ENCODE measurements at places on chromosomes 11 and 22.

DNA sequence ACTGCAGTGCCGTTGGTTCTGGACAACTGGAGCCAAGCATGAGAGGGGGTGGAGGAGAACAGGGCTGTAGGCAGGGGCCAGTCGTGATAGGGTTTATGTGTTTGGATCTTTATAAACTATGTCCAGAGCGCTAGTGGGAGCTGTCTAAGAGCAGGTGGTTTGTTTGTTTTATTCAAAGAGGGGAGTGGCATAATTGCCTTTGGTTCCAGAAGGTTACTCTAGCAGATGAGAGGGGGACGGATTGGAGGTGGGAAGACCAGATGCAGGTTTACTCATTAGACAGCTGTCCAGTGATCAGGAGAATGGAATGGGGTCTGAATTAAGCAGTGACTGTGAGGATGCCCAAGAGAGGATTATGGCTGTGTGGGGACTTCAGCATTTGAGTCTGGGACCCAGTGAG is 109.3 kb upstream of the TBCEL start:
- no peak for DNase-seq

GRCh38 chr11:43917851-43918250 is 24.6 kb upstream of the C11orf96 start:
- DNase-seq = no peak

DNA sequence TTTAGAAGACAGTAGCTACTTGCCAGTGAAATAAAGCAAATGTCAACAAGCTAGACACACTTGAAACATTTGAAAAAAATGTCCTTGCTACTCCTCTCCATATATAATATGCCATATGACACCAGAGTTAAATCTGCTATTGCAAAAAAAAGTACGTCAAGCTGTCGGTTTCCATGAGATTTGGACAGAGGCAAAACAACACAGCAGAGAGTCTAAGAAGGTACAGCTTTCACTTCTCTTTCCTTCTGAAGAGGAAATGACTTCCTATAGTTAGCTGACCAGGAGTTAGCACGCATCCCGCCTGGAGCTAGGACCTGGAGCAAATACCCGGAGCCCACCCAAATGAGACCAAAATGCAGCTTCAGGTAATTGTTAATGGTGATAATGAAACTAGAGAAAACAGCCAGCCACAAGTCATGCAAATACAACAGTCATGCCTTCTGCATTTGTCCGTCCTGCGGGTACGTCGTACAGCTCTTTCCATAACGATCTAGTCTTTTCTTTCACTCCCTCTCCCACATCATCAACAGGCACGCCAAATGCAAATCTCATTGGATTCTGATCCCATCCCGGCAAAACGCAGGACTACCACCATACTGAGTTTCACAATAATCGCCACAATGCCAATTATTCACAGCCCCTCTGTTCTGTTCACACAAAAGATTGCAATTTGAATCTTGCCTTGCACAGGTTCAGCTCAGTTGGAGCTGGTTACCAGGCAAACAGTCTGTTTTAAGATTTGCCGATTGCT is 395.0 kb upstream of the CCDC90B start:
- DNase-seq = peak; percentile 29

DNA sequence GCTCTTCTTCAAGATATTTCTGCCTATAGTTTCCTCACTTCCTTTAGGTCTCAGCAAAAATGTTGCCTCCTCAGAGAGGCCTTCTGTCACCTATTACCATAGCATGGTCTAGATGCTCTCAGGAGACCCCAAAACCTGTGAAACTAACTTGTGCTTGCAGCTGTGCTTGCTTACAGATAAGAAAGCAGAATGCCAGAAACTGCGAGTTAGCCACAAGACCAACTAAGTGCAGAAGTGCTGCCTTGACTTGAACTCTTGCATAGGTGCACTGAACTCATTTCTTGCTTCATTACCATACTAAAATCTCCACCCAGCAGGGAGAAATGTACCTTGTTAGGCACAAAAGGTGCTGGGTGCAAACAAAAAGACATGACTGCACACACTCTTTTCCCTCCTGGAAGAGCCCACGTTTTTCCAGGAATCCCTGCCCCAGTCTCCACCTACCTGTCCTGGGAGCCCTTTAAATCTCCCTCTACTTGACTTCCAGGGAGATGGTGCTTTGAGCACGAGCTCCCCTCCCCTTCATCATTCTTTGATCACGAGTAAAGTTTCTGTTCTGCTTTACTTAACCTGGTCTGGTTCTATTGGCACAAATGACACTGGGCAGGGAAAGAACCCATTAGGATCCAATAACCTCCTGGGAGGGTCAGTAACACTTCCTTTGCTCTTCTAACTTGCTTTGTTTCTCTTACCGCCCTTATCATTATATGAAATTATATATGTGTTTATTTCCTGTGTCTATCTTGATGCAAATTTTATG is 137.7 kb upstream of the DDI1 start:
- DNase-seq = no peak

DNA sequence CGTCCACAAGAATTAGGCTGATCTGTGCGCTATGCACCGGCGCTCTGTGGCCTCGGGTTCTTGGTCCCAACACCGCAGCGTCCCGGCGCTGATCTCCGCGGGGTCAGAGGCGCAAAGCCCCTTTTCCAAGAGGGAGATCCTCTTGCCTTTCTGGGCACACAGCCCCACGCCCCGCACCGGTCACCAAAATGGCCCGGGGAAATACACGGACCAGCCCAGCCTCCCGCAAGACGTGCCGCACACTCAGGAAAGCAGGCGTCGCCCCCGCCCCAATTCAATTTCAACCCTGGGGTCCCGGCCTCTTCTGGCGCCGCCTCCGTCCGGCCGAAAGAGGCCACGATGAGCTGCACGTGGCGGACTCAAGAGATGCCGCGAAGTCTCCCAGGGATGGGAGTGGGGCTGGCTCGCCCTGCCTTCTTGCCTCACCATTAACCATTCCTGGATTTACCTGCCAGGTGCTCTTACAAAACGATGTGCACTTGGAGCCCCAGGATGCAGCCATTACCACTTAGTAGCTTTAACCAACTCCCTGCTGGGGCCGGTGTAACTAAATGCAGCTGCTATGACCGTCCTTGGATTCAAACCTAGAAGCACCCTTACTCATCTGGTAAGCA is 10.5 kb downstream of the PIWIL3 start:
- DNase-seq = no peak

GRCh38 chr11:108933630-108934029 is 268.8 kb downstream of the DDX10 start:
- no peak for DNase-seq

- no peak for DNase-seq
Measured at GRCh38 chr22:25389541-25389919, 170.1 kb downstream of the CRYBB2 start.

DNA sequence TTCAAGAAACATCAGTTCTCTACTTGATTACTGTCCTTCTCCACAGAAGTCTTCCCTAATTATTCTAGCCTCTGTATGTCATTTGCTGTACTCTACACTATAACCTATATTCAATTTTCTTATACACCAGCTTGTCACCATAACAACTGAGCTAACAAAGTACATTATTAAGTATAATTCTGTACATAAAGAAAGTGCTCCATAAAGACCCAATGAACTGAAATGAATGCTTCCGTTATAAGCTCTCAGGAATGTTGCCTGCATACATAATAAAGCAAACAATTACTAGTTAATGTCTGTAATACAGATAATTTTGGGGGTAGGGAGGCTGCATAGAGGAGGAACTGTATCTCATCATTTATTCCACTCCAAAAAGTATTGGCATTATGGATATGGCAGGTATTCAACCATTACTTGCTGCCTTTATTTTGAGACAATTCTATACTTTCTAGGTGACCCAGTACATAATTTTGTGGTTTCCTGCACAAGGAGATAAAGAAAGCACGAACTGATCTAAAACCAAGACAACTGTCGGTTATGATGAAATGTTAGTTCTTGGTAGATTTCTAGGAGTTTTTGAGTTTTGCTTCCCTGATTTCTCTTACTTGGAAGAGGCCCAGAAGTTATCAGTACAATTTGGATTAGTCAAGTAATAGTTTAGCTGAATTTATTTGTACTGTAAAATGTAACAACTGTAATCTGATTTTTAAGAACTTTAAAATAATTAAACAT is 202.5 kb downstream of the SBF2 start:
- no peak for DNase-seq

DNA sequence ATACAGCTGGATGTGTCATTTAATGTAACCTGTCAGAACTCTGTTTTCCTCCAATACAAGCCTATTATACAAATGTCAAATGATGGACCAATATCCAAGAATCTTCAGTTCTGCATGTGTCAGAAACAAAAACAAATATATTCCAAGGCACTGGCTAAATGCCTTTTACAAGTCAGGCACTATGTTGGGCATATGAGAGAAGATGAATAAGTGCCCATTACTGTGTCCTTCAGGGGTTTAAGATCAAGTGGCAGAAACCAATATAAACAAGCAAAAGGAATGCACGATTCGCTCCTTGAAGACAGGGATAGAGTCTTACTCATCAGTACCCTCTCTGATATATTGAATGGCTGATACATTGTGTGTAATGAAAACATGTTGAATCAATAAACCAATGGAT is 254.4 kb downstream of the TTC28 start:
- DNase-seq = no peak

DNA sequence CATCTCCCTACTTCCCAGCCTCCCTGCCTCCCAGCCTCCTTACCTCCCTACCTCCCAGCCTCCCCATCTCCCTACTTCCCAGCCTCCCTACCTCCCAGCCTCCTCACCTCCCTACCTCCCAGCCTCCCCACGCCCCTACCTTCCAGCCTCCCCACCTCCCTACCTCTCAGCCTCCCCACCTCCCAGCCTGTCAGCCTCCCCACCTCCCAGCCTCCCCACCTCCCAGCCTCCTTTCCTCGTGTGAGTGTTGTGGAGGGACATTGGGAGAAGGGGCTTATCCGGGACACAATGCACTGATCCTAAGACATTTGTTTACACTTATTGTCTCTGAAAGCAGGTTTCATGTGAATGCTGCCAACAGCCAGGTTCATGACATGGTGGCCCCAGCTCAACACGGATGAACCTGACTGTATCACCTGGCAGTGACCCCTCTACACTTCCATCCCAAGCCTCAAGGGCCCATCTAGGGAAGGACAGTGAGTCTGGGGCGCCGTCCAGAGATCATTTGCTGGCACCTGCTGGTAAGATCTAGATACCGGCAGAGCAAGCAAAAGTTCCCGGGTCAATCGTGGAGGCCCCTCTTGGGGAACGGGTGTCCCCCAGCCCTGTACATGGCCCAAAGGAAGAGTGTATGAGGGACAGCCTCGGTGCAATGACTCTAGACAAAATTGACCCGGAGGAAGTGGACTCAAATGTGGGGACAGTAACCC is 34.5 kb upstream of the TH start:
- DNase-seq = no peak

All from COR-L47 (cell line).